Stimulated activated CD4-positive, alpha-beta T cell treated with anti-CD3 and anti-CD28 coated beads, Interleukin-2, amount 100 ng/mL, for 24 hours (primary cell): ENCODE measurements at places on chromosomes 1 and 21.

DNA sequence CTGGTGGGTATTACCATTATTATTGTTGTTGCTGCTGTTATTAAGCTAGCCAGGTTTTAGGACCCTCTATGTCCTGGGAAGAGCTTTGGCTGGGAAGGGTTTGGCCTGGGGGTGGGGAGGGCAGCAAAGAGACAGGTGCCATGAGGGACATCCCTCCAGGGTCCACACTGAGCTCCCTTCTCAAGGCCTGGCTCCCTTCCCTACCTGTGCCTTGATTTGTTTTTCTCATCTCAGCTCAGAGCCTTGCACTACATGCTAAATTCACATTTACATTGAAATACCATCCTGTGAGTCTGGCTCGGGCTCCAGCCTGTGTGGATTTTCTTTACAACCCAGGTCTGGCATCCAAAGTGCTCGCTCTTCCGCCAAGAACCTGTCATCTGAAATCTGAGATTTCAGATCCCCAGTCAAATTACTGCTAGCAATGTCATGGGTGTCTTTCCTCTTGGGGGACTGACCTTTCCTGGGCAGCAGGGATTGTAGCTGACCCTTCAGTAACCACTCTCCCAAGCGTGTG lies 536.3 kb downstream of the PTPRU start:
- DNase-seq, result no peak

- DNase-seq, result no peak
Measured at GRCh38 chr1:163928069-163928468, 606.3 kb downstream of the NUF2 start.

DNA sequence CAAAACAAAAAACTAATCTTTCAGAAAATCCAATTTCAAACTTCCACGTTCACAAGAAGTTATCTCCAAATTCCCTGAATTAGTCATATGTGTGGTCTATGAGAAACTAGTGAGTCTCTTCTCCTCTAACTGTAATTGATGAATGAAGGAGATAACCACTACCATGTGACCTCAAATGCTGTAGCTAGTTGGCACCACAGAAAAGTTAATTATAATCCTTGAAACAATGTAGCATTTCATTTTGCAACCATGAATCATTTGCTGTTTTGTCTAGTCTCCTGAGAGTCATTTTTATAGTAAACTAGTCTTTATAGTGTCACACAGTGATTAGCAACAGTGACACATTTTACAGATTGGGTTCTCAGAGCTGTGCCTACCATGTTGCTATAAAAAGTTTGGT lies 287.5 kb downstream of the LRRIQ3 start:
- DNase-seq, result no peak

- no peak for DNase-seq
Measured at GRCh38 chr1:204348722-204349121, 11.0 kb downstream of the PLEKHA6 start.

GRCh38 chr1:43038232-43038935 lies 79.7 kb upstream of the SLC2A1 start:
- no peak for DNase-seq

- DNase-seq, result no peak
Measured at GRCh38 chr1:170301596-170301995, 155.8 kb downstream of the NTMT2 start.

GRCh38 chr1:160061369-160062229 lies 8.4 kb downstream of the KCNJ10 start:
- DNase-seq, result no peak

GRCh38 chr1:58977598-58977997 lies 193.8 kb upstream of the JUN start:
- DNase-seq, result no peak

GRCh38 chr1:43719063-43719462 lies 11.7 kb downstream of the ST3GAL3 start:
- DNase-seq, result no peak

DNA sequence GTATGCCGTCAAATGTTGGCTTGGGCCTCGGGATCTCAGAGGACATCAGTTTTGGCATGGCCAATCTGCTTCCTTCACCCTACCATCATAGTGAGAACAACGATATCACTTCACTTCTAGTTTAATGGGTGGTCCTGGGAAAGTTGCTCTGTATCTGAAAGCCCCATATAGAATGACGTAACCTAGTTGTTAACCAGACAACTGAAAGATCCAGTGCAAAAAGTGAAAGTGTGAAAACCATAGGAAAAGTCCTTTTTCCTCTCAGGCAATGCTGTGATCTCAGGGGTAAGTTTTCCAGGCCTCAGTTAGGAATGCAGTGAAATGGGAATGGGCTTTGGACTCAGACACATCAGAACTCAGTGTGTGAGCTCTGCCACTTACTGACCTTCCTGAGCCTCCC lies 18.6 kb upstream of the ATP1B1 start:
- DNase-seq, result no peak

GRCh38 chr21:34704119-34704518 lies 35.3 kb downstream of the CLIC6 start:
- no peak for DNase-seq

DNA sequence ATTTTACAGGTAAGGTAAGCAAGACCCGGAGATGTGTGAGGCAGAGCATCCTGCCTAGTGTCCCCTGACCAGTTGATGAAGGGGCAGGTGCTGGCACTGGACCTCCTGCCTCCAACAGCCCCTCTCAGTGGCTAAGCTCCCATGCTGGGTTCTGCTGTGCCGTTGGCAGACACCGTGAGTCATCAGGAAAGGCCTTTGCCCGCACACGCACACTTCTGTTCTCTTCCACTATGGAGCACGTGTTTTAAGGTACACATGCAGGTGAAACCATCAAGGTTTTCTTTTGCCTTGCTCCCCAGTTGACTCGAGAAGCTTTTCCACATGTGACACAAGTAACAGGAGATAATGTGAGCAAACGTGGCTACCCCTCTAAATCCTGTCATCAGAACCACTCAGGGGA lies 207.9 kb downstream of the RRAGC start:
- DNase-seq, result no peak

- no peak for DNase-seq
Measured at GRCh38 chr1:195898924-195899323, 709.3 kb downstream of the KCNT2 start.

- DNase-seq, result no peak
Measured at GRCh38 chr1:206067486-206068227, 14.7 kb downstream of the RHEX start.

DNA sequence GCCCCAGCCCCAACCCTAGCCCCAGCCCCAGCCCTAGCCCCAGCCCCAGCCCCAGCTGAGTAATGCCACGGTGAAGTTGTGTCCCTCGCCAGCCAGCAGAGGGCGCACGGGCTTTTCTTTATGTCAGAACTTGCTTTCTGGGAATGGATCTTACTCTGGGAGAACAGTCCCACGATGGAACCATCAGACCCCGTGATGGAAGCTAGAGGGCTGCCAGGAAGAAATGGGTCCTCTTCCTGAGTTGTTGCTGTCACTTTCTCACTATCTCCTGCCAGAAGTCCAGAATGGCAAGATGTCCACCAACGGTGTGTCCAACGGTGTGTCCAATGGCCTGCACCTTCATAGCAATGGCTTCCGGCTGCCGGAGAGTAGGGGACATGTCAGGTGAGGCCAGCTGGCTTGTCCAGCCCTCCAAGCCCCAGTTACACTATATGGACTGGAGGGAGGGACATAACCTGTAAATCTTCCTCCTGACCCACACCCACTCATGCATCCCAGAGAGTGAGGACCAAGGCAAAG lies 25.1 kb upstream of the TMEM222 start:
- DNase-seq, result peak; percentile 81

DNA sequence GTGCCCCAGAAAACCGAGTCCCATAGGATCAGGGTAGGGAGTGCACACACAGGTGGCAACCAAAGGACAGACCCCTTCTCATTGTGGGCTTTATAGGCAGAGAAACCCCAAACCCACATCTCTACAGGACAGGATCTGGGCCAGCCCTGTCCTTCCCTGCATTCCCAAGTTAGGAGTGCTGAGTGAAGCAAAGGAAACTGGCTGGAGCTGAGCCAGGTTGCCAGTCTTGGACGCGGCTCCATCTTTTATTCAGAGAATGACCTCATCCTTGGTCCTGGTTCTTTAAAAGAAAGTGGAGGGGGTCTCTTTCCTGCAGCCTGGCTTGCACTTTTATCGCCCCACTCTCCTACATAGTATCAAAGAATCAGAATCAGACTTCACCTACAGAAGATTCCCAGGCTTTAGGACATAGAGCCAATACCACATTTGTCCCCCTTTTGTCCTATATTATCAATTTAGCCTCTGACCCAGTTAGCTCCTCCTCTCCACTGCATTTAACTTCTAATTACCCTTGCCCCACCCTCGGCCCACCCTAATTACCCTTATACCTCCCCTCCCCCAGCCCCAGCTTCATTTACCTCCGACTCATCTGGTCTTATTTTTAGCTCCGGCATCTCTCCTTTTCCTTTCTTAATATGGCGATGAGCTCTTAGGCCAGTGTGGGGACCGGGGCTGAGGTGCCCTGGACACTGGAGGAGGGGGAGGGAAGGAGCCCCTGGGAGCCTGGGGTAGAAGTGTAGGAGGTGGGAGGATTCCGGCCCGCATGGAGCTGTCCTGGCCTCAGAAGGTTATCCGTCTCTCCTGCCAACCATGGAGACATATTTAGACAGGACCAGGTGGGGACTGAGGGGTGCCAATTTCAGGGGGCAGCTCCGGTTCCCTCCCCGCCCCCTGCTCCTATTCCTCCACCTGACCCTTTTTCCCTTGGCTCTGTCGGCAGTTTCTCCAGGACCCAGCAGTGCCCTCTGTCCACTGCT lies at the start of gene CASQ1:
CASQ1 (plus strand) TSS at position 927 of the 977 bp plus-strand sequence. CDS start 177 bp downstream, outside the sequence.
- no peak for DNase-seq

DNA sequence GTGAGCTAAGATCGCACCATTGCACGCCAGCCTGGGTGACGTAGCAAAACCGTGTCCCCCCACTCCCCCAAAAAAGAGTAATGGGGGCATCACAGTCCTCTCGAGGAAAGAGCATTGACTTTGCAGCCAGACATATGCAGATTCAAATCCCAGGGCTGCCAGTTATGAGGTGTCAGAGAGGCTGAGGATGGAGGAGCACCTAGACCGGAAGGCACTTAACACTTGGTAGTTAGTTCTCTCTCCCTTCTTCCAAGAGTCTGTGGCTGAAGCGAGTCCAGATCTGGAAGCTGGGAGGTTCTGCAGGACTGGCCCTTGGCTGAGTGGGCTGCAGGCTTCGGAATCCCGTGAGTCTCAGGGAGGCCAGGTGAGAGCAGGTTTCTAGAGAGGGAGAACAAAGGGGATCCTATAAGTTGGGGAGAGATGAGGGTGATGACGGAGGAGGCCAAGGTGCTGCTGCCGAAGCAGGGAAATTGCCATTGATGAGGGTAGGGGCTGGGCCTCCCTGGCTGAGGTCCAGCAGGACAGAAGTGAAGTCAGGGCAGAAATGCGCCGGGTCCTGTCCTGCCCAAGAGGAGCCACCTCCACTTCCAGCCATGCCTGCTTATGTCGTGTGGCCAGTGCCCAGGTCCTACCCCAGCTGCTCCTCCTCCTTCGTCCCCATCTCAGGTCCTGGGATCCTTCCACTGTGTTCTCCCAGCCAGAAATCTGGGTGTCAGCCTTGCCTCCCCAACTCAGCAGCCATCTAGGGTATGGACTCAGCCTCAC lies 13.3 kb upstream of the SPOCD1 start:
- DNase-seq, result no peak

DNA sequence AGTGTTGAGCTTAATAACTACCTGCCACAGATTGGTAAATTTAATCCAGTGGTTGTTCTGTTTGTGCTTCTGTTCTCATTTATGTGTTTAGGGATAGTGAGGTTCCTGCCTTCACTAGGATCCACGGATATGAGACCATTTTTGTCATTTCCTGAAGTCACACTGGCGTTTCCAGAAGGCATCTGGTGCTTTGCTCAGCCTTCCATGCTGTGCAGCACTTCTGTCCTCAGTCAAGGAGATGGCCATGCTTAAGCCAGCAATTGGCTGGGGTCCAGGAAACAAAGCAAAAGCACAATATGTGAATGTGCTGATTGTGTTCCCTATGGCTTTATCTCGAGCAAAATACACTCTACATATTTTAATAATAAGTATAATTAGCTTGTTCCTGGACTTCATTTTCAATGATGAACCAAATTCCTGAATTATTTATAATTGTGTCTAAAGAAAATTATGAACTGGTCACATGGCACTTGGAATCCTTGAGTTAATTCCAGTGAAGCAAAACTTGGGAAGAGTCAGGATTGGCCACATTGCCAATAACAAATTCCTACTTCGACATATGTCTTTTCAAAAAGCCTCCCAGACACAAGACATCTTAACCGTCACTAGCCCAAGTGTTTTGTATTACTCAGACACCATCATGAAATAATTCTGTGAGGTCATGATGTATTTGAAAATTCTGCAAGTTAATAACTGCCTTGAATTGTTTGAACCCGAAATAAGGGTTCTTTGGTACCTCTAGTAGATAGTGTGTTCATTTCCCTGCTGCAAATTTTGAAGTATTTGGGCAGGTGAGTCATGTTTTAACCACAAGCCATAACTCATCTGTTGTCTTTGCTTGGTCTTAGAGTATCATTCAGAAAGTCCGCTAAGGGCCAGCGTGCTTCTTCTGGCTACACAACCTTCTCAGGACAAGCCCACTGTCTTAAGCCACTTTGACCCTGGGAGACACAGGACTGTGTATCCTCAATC lies 412.4 kb downstream of the DISC1 start:
- no peak for DNase-seq

DNA sequence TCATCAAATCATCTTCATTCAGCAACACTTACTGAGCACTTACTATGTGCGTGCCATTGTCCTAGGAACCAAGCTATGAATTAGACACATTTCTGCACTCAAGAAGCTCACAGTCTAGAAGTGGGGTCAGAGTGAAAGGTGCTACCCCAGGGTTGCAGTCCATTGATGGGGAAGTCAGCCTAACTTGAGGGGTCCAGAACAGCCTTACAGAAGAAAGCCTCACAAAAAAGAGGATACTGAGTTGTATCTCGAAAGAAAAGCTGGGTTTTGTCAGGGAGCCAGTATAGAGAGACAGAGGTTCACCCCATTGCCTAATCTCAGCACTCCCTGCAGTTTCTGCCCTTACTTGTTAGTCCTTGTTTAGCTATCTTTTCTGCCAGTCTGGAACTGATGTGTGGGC lies 153.1 kb upstream of the JUN start:
- DNase-seq, result no peak

DNA sequence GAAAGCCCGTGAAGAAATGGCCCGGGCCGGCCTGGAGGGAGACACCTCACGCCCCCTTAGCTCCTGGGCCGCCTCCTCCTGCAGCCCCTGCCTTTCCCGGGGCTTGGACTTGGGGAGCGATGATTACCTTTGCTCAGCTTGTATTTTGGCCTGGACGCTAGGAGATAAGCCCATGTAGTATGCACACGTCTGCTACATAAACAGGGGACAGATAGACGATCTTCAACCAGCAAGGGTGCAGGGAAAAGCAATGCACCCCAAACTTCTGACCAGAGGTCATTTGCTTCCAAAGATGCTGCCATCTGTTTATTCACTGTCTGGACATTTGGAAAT lies 936 bp downstream of the TP73 start:
- DNase-seq, result no peak

DNA sequence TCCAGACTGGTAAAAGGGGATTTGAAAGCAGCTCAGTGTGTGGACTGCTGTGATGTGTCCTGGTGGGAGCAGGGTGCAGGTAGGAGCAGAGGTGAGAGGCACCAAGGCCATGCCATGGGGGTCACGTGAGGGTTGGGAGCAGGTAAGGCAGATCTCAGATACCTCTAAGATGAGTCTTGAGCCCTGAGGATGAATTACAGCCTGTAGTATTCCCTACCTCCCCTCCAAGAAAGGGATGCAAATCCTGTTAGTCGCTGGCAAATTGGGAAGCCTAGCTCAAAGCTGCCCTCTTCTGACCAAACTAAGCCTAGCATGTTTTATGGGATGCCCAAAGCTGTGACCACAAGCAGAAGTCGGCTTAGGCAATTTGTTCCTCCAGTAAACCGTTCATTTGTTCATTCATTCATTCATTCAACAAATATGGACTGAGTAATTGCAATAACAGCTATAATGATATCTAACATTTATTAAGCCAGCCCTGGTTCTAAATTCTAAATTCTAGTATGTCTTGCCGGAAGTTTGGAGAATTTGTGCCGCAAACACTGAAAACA lies 3.9 kb upstream of the NUAK2 start:
- DNase-seq, result peak; percentile 38
